ENCODE measurements at places on chromosomes 13 and 19.

GRCh38 chr13:40252676-40253075, 413.8 kb downstream of the FOXO1 start:
- no peak for DNase-seq

DNA sequence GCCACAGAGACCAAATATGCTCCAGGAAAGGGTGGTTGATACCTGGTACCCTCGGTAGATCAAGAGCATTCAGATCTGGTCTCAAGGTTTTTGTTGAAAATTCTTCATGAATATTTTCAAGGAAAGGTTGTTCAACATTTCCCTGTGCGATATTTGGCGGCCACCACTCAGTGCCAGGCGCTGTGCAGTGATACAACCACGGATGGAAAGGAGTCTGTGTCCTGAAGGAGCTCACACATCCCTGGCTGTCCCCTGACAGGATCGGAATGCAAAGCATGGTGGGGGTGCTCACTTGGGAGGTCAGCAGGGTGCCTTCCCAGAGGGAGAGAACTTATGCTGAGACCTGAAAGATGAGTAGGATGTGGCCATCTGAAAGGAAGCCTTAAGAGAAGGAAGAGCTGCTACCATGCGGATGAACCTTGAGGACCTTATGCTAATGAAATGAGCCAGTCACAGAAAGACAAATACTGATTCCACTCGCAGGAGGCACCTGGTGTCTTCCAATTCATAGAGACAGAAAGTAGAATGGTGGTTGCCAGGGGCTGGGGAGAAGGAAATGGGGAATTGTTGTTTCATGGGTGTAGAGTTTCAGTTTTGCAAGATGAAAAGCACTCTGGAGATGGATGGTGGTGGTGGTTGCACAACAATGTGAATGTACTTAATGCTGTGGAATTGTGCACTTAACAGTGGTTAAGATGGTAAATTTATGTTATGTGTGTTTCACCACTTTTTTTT, 41.6 kb downstream of the HSPH1 start:
- DNase-seq, result no peak

DNA sequence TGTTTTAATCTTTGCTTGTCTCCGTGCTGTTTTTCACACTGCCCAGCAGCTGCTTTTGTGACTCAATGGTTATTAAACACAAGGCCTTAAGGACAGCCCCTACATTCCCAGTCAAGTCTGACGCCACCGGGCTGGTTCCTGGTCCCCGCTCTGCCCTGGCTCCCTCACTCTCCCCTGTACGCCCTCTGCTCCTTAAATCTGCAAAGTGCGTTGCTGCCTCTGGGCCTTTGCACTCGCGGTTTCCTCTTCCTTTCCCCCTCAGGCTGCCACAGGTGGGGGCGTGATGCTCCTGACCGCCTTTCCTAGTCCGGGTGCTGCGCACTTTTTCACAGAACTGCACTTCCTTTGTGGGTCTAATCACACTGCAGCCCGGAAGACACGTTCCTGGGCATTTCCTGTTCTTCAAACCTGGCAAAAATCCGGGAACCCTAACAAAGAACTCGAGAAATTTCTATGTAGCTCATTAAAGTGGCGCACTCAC, 25.6 kb downstream of the NOSIP start:
- DNase-seq, result no peak

DNA sequence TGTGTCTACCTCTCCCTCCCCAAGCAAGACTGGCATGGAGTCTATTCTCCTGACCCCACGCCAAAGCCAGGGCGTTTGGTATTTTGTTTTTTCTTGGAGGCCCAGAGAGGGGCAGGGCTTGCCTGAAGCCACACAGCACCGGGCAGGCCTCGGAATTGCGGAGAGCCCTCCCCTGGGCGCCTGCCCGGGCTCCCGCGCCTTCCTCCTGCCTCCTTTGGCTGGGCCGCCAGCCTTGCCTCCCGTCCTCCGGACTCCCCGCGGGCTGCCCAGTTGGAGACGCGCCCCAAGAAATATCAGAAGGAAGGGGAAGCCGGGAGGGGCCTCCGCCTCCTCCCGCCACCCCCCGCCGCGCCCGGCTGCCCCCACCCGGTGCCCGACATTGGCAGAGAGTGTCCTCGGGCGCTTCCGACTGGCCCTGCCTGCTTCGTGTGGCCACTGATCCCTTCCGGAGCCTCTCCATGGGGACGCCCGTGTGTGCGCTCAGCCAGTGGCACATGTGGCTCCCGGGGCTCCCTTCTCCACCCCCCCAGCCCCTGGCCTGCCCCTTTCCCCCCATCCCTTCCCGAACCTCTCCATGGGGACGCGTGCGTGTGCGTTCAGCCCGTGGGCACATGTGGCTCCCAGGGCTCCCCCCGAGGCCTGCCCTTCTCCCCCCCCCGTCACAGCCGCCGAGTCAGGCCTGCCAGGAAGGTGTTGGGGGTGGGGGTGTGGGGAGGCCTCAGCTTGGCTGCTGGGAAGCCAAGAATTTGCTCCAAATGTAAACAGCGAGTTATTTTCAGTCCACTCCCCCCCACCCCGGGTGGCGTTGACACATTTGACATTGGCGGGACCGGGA, 37.3 kb downstream of the NFIC start:
- no peak for DNase-seq

DNA sequence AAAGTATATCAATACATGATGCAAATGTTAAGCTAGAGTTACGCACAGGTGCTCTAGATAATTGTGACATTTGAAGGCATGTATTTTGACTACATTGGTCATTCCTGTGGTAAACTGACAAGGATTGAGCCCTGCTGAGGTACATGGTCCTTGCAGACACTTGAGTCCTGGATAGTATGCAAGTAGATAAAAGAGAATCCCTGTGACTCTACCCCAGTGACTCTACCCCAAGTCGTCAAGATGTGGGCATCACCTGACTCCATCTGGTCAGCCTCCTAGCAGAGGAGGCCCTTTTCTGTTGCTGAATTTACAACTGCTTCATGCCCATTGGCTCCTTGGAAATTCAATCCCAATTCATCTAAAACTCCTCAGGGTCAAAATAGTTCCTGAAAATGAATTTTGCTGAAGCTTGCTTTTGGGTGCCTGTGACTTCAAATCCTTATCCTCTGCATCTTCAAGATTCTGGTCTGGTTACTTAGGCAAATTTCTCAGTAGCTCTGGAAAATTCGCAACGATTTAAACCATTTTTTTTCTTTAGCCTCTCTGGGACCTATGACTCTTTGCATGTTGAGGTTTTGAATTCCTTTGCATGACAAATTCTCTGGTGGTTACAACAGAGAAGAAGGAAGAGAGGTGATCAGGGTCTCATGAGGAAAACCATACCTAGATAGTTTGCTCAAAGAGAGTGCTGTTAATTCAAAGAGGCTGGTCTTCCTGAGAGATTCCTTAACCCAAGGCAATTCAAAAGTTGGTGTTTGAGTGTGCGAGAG, 422.1 kb downstream of the FGF9 start:
- no peak for DNase-seq

- no peak for DNase-seq
Measured at GRCh38 chr13:45540195-45540594, 75.3 kb downstream of the ERICH6B start.

- DNase-seq, result no peak
Measured at GRCh38 chr13:86357106-86357505, 557.9 kb upstream of the SLITRK6 start.

- DNase-seq, result no peak
Measured at GRCh38 chr13:49456156-49456555, 12.1 kb downstream of the SETDB2 start.
